ENCODE measurements at places on chromosomes 3 and 15. TPM values are rescaled to one million over a fixed set of nuclear protein-coding genes. Genes with fewer than 3 reads are reported as not detected.
A peak's percentile ranks its signal among the peaks of the same experiment; 100 is the strongest.

Gene MINDY4B
- not detected for total RNA-seq

Gene REC114
- not detected for total RNA-seq

Gene PLSCR2
- total RNA-seq = not detected

Gene MEX3B
- 96.2 TPM for total RNA-seq

Gene HRG
- not detected for total RNA-seq

Gene MAGI1
- 46.5 TPM for total RNA-seq

Gene TRPC1
- total RNA-seq = 23.2 TPM

- peaks cover 10% of the 10 kb centered on the region for H3K4me1 ChIP-seq
- H3K27me3 ChIP-seq = no peaks in the 10 kb centered on the region
- no peak overlapping the region for H3K4me3 ChIP-seq
- no peak for DNase-seq
These were observed 3.6 kb downstream of the POU1F1 start for GRCh38 chr3:87272718-87273341.

- peaks cover 3% of the 10 kb centered on the region for H3K4me1 ChIP-seq
- peak overlapping the region; percentile 73 for H3K4me3 ChIP-seq
- peaks cover 9% of the 10 kb centered on the region for H3K27me3 ChIP-seq
- peak overlapping the region; percentile 72 for H3K27ac ChIP-seq
These were observed 68.7 kb downstream of the SLTM start for GRCh38 chr15:58864602-58865424.

- H3K27ac ChIP-seq = no peak overlapping the region
- H3K27me3 ChIP-seq = peaks cover 2% of the 10 kb centered on the region
- peaks cover 4% of the 10 kb centered on the region for H3K36me3 ChIP-seq
- DNase-seq = no peak
- H3K4me1 ChIP-seq = peaks cover 5% of the 10 kb centered on the region
These were observed 126.2 kb upstream of the C2CD4B start for GRCh38 chr15:62291262-62291661.

GRCh38 chr15:84035399-84035766 is 200.2 kb upstream of the GOLGA6L4 start:
- H3K4me3 ChIP-seq = no peak overlapping the region
- DNase-seq = no peak
- no peak overlapping the region for H3K27ac ChIP-seq
- H3K27me3 ChIP-seq = no peaks in the 10 kb centered on the region
- no peaks in the 10 kb centered on the region for H3K36me3 ChIP-seq

- peaks cover 4% of the 10 kb centered on the region for H3K36me3 ChIP-seq
- H3K4me3 ChIP-seq = no peak overlapping the region
- no peak for DNase-seq
- no peak overlapping the region for H3K27ac ChIP-seq
These were observed 91.7 kb downstream of the APBA2 start for GRCh38 chr15:28977377-28978010.

DNA sequence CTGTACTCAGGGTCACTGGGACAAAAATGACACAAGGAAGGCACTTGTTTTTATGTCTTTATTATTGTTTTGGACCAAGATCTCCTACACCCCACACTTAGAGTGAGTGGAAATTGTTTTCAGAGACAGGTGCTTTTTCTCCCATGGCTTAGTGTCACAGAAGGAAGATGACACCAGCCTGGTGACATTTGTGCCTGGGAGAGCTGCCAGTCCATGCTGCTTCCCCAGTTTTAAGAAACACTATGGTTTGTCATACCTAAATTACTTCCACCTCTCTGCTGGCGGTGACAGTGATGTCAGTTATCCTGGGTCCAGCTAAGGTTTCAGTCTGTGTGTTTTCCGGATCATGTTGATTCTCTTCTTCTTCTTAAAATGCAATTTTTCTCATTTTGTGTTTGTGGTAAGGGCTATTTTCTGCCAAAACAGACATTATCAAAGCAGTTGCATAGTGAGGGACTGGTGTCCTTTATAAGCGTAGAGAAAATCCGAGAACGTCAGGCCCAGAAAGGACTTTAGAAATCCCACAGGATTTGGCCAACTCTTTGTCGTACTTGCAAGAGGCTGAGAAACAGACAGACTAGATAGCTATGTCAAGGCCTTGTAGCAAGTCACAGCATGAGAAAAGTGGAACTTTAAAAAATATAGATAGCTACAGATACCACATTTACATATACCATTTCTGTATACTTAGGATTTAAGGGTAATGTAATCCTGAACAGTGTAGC is 149.5 kb downstream of the TP63 start:
- no peak overlapping the region for H3K27ac ChIP-seq
- H3K36me3 ChIP-seq = no peaks in the 10 kb centered on the region
- H3K27me3 ChIP-seq = peaks cover 4% of the 10 kb centered on the region

- H3K36me3 ChIP-seq = no peaks in the 10 kb centered on the region
- H3K4me1 ChIP-seq = no peaks in the 10 kb centered on the region
- H3K27me3 ChIP-seq = peaks cover 2% of the 10 kb centered on the region
- H3K27ac ChIP-seq = no peak overlapping the region
- H3K4me3 ChIP-seq = no peak overlapping the region
These were observed 54.6 kb upstream of the C3orf49 start for GRCh38 chr3:63764511-63764910.

DNA sequence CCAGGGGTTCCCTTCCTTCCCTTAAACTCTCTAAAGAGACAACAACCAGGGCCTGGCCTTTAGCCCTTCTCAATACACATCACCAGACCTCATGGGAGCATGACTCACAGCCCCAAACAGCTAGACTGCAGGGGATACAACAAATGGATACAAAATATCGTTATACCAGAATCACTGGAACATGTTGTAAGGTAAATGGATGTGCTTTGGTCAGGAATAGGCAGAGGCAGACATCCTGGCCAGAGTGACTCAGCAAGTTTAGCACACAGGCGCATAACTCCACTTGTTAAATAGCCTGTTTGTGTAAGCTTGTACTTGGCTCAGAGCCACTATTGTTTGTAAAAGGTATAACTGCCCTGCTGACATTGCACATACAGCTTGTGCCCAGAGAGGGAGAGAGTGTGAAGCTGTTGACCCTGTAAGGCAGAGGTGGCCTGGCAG is 18.3 kb downstream of the TMED3 start:
- no peak overlapping the region for H3K27ac ChIP-seq
- H3K36me3 ChIP-seq = no peaks in the 10 kb centered on the region
- no peaks in the 10 kb centered on the region for H3K4me1 ChIP-seq
- no peak overlapping the region for H3K4me3 ChIP-seq
- no peak for DNase-seq

DNA sequence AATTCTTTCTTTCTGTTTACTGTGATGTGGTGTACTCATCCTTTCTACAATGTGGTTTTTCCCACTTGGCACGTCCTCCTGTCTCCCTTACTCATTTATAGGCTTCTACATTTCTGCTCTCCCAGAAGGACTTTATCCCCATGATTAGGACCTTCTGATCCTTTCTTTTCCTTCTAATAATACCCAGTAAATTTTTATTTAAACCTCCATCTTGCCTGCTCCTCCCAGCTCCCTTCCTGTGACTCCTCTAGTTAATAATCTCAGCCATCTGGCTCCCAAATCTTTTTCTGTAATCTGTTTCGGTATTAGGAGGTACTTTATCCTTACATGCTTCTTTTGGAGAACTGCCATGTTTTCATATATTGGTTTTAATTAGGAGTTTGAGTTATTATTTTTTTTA is 11.2 kb upstream of the P2RY1 start:
- peaks cover 11% of the 10 kb centered on the region for H3K4me1 ChIP-seq
- peaks cover 2% of the 10 kb centered on the region for H3K27me3 ChIP-seq
- peak overlapping the region; percentile 27 for H3K4me3 ChIP-seq
- no peak overlapping the region for H3K27ac ChIP-seq

DNA sequence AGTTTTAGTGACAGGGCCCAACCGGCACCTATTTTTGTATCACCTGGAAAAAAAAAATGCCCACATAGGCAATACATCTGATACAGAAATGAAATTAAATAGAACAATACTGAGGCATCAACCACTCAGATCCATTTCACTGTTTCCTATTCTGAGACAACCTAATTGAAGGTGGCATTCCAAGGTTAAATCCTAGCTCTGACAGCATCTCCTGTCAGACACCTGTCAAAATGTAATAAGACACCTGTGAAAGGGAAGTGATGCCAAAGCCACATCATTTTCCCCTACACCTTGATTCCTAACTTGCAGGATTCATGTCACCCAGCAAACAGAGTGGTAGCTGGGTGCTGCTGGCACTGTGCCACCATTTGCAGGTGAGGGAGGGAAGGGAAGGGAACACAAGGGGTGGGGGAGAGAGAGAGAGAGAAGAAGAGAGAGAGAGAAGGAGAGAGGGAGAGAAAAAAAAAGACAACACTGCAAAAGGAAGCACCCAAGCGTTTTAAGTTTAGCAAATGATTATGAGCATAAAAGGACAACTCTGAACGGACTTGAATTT is 1044.6 kb upstream of the CFAP20DC start:
- DNase-seq = no peak
- no peaks in the 10 kb centered on the region for H3K4me1 ChIP-seq
- H3K27me3 ChIP-seq = no peaks in the 10 kb centered on the region
- H3K36me3 ChIP-seq = peaks cover 9% of the 10 kb centered on the region
- H3K27ac ChIP-seq = no peak overlapping the region

GRCh38 chr15:67543348-67543718 is 830 bp downstream of the MAP2K5 start:
- peak overlapping the region; percentile 94 for H3K4me3 ChIP-seq
- H3K27ac ChIP-seq = peak overlapping the region; percentile 85
- DNase-seq = peak; percentile 19
- H3K27me3 ChIP-seq = no peaks in the 10 kb centered on the region
- peaks cover 9% of the 10 kb centered on the region for H3K36me3 ChIP-seq

- no peak overlapping the region for H3K4me3 ChIP-seq
- no peaks in the 10 kb centered on the region for H3K36me3 ChIP-seq
- H3K27ac ChIP-seq = no peak overlapping the region
- no peaks in the 10 kb centered on the region for H3K27me3 ChIP-seq
- H3K4me1 ChIP-seq = no peaks in the 10 kb centered on the region
These were observed 26.3 kb downstream of the GABRR3 start for GRCh38 chr3:98008855-98009254.

DNA sequence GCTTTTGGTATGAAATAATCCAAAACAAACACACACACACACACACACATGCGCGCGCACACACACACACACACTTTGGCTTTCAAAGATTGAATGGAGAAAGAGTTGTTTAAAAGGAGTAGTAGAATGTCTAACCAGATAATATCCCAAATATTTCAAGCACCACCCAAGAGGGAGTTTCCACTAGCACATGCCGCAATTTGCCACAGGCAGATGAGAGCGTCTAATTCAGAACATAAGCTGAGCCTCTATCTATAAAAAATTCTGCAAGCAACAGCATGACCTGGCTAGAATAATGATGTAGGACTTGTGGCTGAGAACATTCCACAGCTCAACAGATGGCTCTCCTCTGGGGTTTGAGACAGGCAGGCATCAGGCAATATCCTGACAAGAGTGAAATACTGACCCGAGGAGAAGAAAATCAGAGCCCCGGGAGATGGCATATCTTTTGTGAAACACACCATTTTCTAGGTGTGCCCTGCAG is 302.5 kb upstream of the GADL1 start:
- no peaks in the 10 kb centered on the region for H3K4me1 ChIP-seq
- no peaks in the 10 kb centered on the region for H3K27me3 ChIP-seq
- no peak overlapping the region for H3K4me3 ChIP-seq
- DNase-seq = no peak
- no peaks in the 10 kb centered on the region for H3K36me3 ChIP-seq

DNA sequence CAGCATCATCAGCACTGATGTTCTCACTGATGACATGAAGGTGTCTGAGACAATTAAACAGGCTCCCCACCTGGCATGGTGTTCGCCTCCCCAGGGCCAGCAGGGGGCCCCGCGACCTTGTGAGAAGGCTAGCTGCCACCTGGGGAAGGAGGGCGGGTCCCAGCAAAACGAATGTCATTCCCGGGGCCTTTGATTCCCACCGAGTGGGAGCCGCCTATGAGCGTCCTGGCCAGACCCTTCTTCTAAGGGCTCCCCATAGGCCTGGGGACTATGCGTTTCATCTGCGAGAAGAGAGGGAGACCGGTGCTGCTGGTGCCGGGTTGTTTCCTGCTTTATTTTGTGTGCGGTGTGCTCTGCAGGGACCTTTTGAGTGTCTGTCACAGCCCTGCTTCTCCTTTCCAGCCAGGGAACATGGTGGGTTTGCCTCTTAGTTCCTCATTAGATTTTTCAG is 20.5 kb upstream of the MINDY4B start:
- no peak overlapping the region for H3K27ac ChIP-seq
- H3K4me1 ChIP-seq = no peaks in the 10 kb centered on the region
- peak; percentile 65 for DNase-seq
- no peaks in the 10 kb centered on the region for H3K27me3 ChIP-seq
- no peak overlapping the region for H3K4me3 ChIP-seq

GRCh38 chr3:112718967-112719366 is 78.0 kb upstream of the CCDC80 start:
- no peak for DNase-seq
- no peak overlapping the region for H3K4me3 ChIP-seq
- no peaks in the 10 kb centered on the region for H3K4me1 ChIP-seq
- H3K27ac ChIP-seq = no peak overlapping the region
- H3K27me3 ChIP-seq = peaks cover 2% of the 10 kb centered on the region
- no peaks in the 10 kb centered on the region for H3K36me3 ChIP-seq

- no peak overlapping the region for H3K4me3 ChIP-seq
- H3K36me3 ChIP-seq = no peaks in the 10 kb centered on the region
- H3K27ac ChIP-seq = no peak overlapping the region
These were observed 128.8 kb upstream of the OSTN start for GRCh38 chr3:191070201-191070600.

DNA sequence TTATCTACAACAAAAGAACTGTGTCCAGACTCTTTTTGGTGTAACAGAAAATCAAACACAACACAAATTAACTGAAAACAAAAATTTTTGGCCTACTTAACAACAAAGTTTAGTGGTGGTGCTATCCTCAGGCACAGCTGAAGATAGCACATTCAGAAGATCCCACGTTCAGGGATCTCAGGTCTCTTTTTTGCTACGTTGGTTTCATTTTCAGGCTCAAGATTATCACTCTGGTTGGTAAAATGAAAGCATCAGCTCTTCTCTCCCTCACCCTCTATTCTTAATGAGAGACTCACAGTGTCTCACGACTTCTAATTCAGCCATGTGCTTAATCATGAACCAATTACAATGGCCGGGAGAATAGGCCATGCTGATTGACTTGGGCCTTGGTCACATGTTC is 146.9 kb upstream of the PTPRG start:
- no peak for DNase-seq
- no peak overlapping the region for H3K4me3 ChIP-seq
- no peaks in the 10 kb centered on the region for H3K4me1 ChIP-seq
- peaks cover 6% of the 10 kb centered on the region for H3K27me3 ChIP-seq
- peaks cover 7% of the 10 kb centered on the region for H3K36me3 ChIP-seq

DNA sequence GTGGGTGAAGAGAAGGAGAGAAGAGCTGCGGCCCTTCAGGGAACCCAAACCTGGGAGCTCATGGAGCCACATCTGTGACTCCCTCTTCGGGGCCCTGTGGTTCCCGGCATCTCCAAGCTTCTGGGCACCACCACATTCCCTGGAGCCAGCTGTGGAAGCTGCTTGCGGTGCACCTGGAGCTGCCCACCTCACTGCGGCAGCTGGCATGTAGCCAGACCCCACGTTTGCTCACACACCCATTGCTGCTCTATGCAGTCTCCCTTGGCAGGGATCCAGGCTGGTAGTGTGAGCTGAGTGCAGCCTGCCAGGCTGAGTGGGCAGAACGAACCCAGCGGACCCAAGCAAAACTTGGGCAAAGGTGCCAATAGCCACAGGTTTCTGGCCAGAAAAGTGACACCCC is 16.8 kb upstream of the PLA2G4E start:
- H3K36me3 ChIP-seq = no peaks in the 10 kb centered on the region
- peaks cover 2% of the 10 kb centered on the region for H3K27me3 ChIP-seq
- H3K4me1 ChIP-seq = peaks cover 1% of the 10 kb centered on the region
- DNase-seq = no peak
- H3K27ac ChIP-seq = no peak overlapping the region
- no peak overlapping the region for H3K4me3 ChIP-seq

Data from glutamatergic neuron (in vitro differentiated cells).